ENCODE measurements at places on chromosomes 3 and 15.
A peak's percentile ranks its signal among the peaks of the same experiment; 100 is the strongest.

- no peak for DNase-seq
These were observed 59.6 kb upstream of the GOLIM4 start for GRCh38 chr3:168155303-168155702.

GRCh38 chr3:68997887-68998286 lies 15.6 kb downstream of the EOGT start:
- no peak for DNase-seq

DNA sequence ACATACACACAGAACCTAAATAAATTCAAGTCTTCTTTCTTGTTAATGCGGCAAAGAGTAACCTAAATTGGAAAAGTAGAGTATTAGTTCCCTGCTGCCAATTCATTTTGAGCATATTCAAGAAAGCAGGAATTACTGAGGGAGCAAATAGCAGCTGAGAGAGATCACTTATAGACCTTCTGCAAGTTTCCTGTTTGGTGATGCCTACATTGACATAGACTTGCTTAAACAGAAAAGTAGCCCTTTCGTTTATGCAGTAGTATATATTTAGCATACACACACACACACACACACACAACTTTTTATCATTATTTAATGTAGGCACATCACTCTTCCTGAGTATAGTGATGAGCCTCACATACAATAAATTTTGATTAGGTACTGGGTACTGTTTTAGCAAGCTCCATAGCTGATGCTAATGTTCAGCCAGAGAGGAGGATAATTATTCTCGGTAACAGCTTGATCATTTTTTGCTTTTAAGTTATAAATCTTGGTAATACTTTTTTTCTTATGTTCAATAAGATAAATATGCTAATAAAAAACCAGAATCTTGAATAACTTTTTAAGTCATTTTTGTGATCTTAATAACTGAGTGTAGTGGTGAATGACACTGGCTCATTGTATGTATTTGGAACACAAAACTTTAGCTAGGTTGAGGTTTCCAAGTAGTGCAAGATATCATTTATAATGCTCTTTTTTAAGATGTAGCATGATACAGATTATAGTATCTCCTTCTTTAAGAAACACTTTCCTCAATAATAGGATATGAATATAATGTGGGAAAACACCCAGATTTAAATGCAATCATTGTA lies 174.7 kb downstream of the MBNL1 start:
- DNase-seq: no peak

- no peak for DNase-seq
These were observed 119.1 kb downstream of the SV2B start for GRCh38 chr15:91219206-91219605.

DNA sequence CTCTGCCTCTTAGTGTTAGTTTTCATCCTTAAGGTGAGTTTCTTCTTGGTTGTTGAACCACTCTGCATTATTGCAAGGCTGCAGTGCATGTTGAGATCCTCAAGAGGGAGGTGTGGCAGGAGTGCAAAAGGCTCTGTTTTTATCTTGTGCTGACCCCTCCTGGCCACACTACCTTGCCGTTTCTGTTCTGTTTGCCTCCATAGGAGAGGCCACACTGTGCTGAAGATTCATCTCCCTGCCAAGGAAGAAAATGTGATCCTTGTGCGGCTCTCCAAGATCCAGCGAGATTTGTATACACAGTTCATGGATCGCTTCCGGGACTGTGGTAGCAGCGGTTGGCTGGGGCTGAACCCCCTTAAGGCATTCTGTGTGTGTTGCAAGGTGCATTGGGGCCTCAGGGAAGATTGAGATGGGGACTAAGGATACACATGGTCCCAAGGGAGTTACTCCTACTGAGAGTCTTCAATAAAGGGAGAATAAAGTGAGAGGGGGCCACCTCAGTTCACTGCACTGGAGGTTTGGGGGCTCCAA lies 33.0 kb upstream of the TEX264 start:
- DNase-seq: no peak

DNA sequence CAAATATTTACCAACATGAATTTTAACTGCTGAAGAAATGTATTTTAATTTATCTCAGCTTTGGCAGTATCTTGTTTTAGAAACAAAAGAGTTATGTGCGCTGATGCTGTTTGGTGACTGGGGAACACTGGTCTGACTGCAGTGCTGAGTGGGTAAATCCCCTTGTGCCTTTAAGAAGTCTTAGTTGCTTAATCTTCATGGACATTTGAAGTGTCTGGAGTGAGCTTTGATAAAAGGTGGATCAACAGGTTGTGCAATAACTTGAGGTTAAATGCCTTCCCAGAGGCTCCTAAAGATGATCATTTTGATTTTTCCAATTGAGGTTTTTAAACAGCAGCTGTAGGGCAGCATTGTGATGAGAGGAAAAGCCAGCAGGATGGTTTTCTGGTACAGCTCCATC lies 68.7 kb downstream of the TP63 start:
- no peak for DNase-seq

DNA sequence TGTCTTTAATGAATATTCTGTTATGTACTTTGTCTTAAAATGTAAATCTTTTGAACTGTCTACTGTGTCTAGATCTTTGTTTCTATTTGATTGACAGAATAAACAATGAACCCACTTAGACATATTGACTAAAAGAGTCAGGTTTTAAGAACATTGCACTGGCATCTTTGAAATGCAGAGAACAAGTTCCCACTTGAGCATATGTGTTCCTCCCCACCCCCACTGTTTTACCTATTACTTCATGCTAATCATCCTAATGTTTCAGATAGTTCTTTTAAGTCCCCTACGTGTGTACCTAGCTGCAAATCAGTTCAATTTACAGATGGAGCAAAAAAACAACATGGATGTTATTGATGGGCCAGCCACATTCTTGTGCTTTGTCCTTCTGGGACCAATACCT lies 11.7 kb upstream of the TCF12 start:
- no peak for DNase-seq

DNA sequence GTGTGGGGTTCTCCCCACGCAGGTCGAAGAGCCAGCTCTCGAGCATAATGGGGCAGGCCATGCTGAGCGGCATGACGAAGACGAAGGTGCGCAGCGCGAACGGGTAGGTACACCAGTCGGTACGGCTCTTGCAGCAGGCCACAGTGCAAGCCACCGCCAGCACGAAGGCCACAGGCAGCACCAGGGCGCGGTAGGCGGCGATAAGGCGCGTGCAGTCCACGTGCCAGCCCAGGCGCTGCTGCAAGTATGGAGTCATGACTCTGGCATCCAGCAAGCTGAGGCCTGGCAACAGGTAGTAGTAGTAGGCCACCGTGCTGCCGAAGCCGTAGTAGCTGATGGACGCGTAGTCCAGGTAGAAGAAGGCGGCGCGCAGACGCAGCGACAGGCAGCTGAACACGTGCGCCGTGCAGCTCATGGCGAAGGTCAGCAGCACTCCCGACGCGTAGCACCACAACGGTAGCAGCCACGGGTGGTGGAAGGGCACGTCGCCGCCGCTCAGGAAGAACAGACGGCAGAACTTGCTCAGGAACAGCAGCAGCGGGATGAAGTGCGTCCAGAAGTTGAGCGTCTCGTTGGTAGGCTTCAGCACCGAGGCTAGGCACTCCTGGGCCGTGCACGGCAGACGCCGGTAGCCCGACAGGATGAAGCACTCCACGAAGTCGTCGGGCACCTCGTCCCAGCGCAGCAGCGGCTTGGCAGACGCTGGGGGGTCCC lies 797 bp downstream of the PAQR9 start:
- DNase-seq: no peak

- DNase-seq: peak; percentile 28
These were observed 15.7 kb downstream of the KIF9 start for GRCh38 chr3:47266709-47267489.

DNA sequence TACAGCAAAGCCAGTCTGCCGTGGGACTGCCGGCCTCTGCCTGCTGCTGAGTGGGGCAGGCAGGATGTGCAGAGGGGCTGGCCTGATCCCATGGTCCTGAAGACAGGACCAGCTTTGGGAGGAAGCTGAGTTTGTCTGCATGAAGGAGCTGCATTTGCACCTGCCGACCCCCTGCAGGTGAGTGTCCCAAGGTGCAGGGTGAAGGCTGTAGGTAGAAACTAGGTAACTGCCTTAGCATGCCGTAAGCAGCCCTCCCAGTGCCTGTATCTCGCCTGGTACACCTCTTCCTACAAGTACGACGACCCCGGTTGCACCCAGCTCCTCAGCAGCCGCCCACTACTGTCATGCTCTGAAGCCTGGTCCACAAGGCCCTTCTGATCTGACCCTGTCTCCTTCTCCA lies 34.9 kb downstream of the AMOTL2 start:
- no peak for DNase-seq

- DNase-seq: no peak
These were observed 3.7 kb downstream of the CHST13 start for GRCh38 chr3:126527455-126528211.

DNA sequence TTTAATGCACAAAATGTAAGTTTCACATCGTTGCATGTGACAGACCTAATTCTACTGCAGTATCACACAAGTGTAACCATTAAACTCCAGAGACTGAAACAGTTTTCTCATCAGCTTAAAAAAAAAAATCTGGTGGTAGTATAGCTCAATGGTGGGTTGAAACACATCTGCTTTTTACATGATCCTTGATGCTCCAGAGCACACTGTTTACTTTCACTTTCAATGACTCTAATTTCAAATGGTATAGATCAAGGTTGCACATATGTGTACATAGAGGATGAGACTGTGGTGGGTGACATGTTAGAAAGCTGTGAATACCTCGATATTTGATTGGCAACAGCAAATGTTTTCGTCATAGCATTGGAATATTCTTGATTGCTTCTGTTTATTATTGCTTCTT lies 22.4 kb downstream of the MCTP2 start:
- no peak for DNase-seq

DNA sequence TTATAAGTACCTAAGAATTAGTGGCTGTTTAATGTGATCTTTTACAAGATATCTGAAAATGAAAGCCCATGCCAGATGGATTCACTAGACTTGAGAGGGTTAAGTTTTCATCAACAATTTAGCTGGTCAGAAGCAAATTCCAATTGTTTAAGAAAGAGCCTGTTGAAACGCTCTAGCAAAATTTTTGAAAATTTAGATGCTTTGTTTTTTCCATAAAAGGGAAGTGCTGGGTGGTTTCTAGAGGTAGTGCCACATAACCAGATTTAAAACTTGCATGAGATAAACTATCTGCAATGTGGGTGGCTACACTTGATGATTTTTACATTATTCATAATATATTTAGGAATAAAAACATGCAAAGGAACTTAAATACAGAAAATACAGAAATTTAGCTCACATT lies 48.5 kb upstream of the SKIL start:
- DNase-seq: no peak

DNA sequence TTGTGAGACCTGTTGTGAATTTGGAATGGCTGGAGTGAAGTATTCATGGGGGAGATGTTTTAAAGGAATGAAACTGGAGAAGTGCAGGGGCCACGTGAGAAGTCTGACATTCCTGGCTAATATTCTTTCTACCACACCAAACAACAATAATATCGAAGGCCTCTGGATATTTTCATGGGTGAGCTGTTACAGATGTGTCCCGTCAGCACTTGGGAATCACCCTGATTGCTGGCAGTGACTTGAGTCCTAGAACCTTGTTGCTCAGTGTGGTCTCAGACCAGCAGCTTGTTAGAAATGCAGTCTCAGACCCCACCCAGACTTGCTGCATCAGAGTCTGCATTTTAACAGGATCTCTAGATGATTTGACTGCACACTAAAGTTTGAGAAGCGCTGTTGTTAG lies 113.8 kb downstream of the ITPR1 start:
- no peak for DNase-seq

GRCh38 chr3:171817074-171817800 lies 7.0 kb upstream of the PLD1 start:
- DNase-seq: no peak

DNA sequence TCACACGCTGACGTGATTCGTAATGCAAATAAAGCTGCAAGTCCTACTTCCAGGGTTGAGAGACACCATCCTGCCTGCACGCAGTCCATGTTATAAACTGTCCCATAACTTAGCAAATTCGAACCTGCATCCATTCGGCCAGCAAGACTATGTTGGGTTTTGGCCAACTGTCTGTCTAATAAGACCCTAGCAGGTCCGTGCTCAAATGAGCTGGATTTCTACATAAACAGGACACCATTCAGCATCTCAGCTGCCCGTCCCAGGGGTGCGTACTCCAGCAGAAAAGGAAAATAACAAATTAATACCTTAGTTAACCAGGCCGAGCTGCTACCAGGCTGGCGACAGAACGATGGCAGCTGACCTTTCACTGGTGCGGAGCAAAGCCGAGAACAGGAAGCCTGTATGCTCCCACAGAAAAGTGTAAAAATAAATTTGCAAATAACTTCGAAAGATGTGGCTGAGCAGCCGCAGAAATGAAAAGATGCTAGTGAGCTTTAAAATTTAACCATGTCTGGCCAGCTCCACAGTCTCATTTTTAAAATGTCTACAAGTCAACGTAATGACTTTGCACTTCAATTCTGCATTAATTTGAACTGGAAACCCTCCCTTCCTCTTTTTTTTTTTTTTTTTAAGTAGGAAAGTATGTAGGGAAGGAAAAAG lies 97.1 kb upstream of the SNRPA1 start:
- no peak for DNase-seq

- no peak for DNase-seq
These were observed 170.8 kb downstream of the ALCAM start for GRCh38 chr3:105537371-105538080.

DNA sequence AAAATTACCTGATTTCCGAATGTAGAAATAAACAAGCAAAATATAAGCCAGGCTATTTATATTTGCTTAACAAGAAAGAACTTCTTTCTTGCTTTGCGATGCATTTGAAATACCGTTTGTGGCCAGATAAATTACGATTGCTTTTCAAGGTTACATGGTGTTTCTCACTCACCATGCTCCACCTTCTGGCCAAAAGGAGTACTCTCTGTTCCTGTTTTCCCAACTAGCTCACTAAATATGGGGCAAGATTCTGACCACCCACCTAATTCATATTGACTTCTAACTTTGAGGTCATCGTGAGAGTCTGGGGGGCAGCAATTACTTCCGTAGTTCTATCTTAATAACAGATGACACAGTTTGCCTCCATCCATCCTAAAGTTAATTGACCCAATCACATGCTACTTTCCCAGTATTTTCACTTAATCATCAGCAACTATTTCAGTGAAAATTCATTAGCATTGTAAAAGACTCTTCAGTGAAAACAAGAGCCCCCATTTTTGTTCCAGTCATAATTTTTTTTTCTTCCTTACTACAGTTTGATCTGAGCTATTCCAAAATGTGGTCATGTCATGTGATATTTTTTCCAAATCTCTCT lies 25.9 kb downstream of the ACP3 start:
- peak; percentile 4 for DNase-seq

DNA sequence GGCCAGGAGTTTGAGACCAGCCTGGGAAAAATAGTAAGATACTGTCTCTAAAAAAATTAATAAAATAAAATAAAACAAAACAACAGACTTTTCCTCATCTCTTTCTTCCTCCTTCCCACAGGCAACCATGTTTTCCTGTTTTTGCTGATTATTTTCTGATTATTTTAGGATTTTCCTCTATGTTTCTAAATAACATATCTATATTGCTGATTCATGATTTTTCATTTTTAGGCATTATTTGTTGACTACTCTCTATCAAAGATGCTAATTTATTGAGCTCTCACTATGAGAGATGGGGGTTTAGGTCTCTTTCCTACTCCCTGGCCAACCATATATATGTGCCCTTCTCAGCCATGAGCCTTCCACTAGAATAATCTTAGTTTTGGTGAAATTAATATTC lies 45.4 kb downstream of the SOX14 start:
- no peak for DNase-seq

- DNase-seq: no peak
These were observed 22.7 kb downstream of the IRAK2 start for GRCh38 chr3:10187290-10187876.
